ENCODE measurements at places on chromosomes 5 and 9.

GRCh38 chr5:5209510-5210286 is 69.6 kb downstream of the ADAMTS16 start:
- no peak for DNase-seq

- peak; percentile 23 for DNase-seq
Observed at GRCh38 chr5:151085517-151086041, 4.7 kb upstream of the TNIP1 start.

DNA sequence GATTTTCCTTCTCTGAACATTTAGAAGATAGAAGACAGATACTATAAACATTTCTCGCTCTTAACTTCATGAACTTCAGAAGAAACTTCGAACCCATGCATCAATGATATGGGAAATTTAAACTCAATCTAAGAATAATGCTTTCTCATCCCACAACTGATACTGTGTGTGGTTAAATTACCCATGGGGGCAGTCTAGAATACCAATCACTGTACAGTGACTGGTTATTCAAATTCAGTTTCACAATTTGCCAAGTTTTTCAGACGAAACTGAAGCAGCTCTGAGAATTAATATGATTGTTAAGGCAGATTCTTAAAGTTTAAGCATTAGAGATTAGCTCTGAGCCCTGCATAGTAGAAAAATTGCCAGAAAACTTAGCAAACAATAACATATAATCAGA is 431.0 kb downstream of the SH3GL2 start:
- no peak for DNase-seq

DNA sequence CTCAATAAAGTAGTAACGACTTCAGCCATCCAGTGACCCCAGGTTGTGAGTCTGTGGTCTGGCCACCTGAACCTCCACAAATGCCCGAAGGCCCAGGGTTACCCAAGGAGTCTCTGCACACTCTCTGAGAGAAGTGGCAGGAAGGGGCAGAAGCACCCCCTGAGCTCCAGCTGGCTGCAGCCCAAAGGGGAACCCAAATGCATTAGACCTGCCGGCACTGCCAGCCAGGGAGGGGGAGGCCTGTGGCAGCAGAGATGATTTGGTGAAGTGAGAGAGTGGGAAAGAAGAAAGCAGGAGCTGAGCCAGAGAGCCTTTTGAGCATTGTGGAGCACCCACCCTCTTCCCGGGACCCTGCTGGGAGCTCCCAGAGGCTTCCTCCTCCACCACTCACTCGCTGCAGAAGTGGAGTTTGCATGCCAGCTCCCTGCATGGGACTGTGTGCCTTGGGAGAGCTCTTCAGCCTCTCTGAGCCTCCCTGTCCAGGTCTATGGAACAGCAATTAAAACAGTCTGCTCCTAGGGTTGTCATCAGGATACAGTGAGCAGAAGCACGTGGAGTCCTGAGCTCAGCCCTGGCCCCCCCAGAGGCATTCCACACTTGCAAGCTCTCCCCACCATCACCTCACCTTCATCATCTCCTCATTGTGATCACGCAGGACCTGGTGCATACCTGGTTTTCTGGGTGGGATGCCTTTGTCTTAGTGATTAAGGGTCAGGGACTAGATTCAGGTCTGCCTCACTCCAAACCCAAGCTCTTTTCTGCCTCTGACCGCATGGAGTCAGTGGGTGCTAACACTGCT is 13.8 kb upstream of the ANGPTL2 start:
- no peak for DNase-seq

DNA sequence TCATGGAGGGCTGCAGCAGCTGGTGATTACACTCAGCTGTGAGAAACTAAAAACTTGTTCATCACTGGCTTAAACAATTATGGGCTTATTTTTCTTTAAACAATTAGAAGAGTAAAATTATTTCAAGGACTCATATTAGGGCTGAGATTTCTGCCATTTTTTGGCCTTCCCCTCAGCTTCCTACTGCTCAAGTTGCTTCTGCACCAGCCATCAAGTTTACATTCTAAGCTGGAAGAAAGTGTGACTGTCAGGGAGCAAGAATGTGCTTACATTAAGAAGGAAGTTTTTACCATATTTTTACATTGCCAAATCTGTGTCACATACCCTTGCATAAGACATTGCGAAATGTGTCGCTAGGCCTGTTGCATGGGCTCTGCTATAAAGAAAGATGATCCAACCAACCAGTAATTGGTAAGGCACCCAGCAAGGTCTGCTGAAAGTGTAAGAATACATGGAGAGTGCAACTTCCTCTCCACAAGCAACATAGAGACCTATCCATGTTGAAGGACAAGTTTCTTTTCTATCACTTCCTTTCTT is 260.3 kb upstream of the CDH10 start:
- peak; percentile 1 for DNase-seq
